Activated T-cell treated with anti-CD3 and anti-CD28 coated beads, Interleukin-2, amount 50 U/mL, for 72 hours (primary cell): ENCODE measurements at places on chromosomes 7 and 10.

- no peak for DNase-seq
Measured at GRCh38 chr10:86373251-86373650, 6.7 kb upstream of the GRID1 start.

DNA sequence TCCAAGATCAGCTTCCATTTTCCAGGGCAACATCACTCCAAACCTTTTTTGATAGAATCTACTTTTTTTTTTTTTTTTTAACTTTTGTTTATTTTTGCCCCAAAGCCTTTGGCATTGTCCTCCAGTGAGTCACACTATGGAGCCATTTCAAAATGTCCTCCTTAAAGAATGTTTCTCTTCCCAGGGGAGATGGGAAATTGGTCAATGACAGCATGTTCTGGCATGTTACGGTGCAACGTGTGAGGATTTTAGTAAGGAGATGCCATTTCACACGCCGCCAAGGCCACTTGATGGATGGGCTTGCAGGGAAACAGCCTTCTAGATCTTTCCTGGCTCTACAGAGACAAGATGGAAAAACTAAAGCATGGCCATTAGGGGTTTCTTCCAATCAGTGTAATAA, 30.7 kb upstream of the TRIL start:
- no peak for DNase-seq

- no peak for DNase-seq
Measured at GRCh38 chr7:28980451-28981160, 22.5 kb upstream of the TRIL start.

DNA sequence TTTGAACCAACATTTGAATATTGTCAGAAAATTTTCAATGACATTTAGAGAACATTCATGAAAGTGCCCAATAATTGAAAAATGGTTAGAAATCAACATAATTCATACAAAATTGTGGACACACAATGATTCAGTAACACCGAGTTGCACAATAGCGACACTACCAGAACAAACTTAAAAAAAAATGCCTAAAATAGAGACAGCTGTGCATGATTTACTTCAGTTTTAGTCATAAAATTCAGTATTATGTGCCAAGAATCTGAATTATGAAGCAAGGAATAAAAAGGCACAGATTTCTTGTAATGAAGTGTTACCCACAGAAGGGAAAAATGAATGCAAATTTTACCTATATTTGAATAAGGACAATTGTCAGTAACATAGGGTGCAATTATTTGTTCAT, 396.0 kb downstream of the SEMA3D start:
- DNase-seq, result no peak

GRCh38 chr10:78178397-78178796, 144.7 kb downstream of the RPS24 start:
- no peak for DNase-seq

- no peak for DNase-seq
Measured at GRCh38 chr7:140650367-140650766, 9.8 kb upstream of the DENND2A start.

GRCh38 chr7:137120690-137121089, 222.8 kb downstream of the PTN start:
- DNase-seq, result no peak

DNA sequence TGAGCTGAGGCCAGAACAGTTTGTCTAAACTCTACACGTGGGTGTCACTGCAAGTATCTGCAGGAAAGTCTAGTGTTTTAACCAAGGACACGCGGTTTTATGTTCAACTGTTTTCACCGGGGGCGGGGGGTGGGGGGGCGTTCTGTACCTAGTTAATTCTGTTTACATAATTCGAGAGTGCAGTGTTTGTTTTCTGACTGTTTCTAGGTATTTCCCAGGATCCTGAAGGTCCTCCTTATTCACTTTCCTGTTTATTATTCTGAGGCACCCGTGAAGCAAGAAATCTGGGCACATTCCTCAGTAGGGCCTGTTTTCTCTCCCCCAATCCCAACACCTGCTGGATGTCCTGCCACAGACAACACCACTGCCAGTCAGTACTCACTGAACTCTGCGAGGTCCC, 7.6 kb downstream of the LOXL4 start:
- no peak for DNase-seq

DNA sequence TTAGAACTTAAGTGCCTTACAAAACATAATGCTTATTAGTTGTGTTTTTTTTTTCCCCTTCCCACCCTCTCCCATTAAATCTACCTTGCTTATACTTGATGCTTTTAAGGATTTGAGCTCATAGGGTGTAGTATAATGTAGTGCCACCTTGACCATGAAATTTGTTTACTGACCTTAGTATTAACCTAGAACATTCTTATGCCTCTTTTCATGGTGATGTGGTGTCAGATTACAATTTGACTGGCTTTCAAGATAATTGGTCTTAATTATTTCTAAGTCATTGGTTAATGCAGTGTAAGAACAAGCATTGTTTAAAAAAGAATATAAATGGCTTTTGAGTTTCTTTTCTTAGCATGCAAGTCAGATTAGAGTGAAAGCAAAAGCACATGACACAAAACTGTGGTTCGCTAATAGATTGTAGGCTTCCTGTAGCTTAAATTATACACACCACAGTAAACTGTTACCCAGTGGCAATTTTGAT, 61.8 kb downstream of the ADD3 start:
- no peak for DNase-seq

DNA sequence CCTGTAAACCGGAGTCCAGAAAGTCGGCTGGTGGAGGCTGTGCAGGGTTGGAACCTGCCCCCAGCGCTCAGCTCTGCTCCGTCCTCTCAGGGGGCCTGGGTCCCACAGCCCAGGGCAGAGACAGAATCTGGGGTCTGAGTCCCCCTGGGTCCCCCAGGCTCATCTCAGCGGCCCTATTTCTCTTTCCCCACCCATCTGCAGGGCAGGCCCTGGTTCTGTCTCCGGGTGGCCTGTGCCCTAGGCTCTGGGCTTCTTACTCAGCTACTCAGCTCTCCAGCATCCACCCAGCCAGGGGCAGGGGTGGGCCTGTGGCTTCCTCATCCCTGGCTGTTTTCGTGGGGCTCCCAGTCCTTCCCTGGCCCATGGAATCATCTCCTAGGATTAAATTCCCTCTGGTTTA, 183.4 kb downstream of the ADARB2 start:
- no peak for DNase-seq

DNA sequence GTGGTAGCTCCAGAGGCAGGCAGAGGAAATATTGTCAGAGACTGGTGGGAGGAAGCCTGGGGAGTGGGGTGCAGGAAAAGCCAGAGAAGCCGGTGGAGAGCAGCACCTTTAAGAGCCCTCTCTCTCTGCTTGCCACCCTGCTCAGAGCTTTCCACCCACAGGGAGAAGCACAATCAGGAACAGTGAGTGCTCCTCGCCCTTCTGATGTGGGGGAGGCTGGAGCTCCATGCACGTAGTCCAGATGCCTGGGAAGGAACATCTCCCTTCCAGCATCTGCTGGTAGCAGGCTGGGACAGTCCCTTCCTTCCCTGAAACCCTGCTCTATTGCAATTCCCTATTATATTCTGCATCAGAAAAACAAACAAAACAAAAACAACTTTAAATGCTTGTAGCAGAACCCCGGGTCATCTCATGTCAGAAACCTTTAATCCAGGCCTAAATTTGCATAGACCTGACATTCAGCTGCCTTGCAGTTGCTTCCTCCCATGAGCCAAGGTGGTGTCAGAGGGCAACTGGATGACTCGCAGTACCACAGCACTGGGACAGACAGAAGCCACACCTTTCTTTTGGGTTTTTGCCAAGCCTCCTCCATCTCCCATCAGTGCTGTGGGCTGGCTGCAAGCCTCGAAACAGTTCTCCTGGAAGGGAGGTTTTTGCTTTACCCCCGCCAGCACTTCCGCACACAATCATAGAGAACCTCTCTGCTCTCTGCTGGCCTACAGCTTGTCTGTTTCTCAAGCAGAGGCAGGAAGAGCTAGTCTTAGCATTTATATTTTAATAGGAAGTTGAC, 13.1 kb downstream of the AVPI1 start:
- DNase-seq, result peak; percentile 31

- peak; percentile 13 for DNase-seq
Measured at GRCh38 chr10:55631071-55631654, 729.9 kb downstream of the ZWINT start.

DNA sequence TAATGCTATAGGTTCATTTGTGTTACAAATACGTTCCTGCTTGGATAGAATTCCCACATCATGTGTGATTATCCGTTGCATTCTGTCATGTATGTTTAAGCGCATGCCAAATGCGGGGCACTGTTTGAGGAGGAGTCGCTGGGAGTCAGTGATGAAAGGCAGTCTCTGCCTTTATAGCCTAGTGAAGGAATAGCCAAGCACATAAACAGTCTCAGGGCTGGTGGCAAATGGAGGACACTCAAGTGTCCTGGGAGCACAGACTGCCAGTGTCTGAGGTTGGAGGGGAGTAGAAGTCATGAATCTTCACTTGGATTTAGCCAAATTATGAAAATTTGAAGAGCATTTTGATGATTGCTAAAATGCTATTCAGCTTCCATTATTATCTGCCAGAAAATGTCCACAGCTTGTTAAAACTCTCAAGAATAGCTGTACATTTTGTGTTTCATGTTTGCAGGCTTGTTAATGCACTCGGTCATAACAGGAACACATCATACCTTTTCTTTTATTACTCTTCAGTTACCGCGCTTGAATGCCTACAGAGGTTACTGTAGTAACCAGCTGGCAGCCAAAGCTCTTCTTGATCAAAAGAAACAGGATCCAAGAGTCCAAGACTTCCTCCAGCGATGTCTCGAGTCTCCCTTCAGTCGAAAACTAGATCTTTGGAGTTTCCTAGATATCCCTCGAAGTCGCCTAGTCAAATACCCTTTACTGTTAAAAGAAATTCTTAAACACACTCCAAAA, 41.6 kb downstream of the NET1 start:
- DNase-seq, result no peak

GRCh38 chr10:50992356-50992901, 81.9 kb upstream of the PRKG1 start:
- no peak for DNase-seq

DNA sequence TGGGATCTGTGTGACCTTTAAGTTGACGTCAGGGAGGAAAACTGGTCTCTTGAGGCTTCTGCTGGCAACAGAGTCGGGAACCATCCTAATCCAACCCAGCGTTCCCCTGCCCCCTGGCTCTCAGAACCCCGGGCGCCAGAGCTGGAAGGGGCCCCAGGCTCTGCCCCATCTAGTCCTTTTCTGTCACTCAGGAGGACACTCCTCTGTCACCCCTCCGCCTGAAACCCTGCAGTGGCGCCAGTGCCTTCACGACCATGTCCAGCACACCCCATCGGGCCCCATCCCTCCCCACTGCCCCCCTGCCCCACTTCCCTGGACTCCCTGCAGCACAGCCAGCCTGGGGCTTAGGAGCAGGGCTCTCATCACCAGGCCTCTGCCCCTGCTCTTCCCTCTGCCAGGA, 39.1 kb downstream of the COL13A1 start:
- DNase-seq, result no peak

DNA sequence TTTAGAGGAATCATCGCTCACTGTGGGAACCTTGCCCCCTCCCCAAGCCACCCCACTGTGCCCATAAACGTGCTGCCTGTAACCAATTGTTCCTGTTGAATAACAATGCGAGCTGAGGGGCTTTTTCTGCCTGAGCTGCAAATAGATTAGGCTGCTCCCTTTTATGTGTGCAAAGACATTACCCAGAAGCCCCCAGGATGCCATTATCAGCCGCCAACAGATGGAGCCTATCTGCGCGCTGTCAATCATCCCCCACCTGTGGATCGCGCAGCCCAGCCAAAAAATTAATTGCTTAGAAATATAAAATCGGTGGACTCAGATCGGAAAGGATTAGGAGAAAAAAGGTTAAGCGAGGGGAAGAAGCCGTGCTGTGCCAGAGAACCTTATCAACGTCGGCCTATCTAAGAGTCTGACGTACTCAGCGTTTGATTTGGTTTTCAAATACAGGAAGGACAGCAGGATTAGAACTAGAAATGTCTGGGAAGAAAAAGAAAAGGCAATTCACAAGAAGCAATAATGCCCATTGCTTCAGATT, 167.3 kb upstream of the MYO3A start:
- DNase-seq, result no peak

GRCh38 chr7:151218170-151218569, 7.9 kb upstream of the H2BK1 start:
- DNase-seq, result no peak

- no peak for DNase-seq
Measured at GRCh38 chr7:12130609-12131008, 80.5 kb upstream of the TMEM106B start.

DNA sequence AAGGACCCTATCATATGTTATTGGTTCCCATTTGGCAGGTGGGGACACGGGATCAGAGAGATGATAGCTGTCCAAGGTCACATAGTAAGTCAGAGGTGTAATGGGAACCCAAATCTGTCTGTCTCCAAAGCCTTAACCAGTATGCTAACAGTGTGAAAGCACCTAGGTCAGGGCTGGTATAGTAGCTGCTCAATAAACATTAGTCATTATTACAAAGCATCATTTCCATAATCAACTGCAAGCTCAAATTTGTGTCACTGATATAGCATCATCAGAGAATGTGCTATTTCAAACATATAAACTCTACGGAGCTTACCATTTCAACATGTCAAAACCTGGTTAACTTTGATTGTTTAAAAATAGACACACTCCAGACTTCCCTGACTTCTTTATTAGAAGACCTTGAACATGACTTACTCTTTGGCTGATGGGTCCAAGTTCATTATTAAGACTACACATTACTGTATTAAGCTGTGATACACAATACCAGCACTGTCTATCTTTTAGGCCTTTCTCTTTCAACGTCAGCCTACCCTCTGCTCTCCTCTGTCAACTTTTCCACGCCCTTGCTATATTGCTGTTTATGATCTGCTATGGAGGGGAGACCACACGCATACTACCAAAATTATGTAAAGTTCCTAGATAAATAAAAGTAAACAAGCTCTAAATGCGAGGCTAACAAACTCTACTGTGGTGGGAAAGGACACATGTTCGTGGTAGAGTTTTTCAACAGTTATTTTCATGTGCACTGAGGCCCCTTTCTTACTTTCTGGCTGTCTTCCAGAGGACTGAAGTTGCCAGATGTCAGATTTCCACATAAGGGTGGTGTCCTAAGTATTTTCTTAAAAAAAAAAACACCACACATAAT, 33.6 kb downstream of the DNMBP start:
- DNase-seq, result no peak

GRCh38 chr10:36725581-36726520, 399.5 kb upstream of the ANKRD30A start:
- no peak for DNase-seq

DNA sequence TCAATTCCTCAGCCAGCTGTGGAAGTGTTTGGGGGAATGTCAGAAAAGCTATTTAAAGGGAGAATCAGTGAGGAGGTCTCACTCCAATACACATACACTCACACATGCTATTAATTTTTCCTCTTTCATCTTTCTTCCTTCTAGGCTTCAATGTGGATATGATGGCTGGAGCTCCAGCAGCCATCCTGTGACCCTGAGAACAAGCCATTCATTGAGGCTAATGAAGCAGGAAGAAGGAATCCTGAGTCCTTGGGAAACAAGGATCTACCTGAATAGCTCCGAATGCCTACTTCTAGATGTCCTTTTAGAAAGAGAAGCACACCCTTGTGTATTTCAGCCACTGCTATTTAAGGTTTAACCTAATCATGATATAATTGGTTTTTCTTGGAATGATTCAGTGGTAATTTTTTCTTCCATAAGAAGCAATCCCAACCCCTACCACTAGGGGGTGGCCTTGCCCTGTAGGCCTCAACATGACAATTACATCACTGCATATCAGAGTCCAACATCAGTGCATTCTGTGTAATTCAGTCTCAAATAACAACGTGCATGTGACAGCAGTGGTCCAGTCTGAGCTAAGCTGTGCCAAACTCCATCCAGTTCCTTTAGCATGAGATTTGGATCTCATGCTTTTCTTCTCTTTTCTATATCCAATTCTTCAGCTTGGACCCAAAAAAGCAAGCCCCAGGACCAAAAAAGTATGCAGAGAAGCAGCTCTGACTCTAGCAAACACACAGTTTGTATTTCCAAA, 85.3 kb upstream of the ANKRD1 start:
- DNase-seq, result peak; percentile 60

- no peak for DNase-seq
Measured at GRCh38 chr7:29414216-29414615, 149.4 kb upstream of the PRR15 start.
